Smooth muscle cell of the coronary artery (primary cell): ENCODE measurements at places on chromosomes 7 and 10. TPM values are rescaled to one million over a fixed set of nuclear protein-coding genes. Genes with fewer than 3 reads are reported as not detected.

Gene GJD4
- not detected in 2 replicates for total RNA-seq

Gene ITPRID1
- total RNA-seq = not detected in 2 replicates

Gene ADIRF
- 44.9 and 184 TPM in 2 replicates for total RNA-seq

Gene STEAP4
- total RNA-seq = 0.08 and 15.0 TPM in 2 replicates

Gene OGDHL
- total RNA-seq = 0.12 and 2.0 TPM in 2 replicates

Gene TMEM196
- not detected in 2 replicates for total RNA-seq

Gene SEMA3D
- total RNA-seq = 3.4 and 17.9 TPM in 2 replicates

Gene SRGN
- total RNA-seq = 41.5 and 199 TPM in 2 replicates
